ENCODE measurements at places on chromosomes 1 and 21.

GRCh38 chr21:34534522-34534921 is 22.5 kb upstream of the KCNE1 start:
- DNase-seq, result no peak

- peak; percentile 40 for DNase-seq
Observed at GRCh38 chr21:45982092-45982757, 655 bp downstream of the COL6A1 start.

DNA sequence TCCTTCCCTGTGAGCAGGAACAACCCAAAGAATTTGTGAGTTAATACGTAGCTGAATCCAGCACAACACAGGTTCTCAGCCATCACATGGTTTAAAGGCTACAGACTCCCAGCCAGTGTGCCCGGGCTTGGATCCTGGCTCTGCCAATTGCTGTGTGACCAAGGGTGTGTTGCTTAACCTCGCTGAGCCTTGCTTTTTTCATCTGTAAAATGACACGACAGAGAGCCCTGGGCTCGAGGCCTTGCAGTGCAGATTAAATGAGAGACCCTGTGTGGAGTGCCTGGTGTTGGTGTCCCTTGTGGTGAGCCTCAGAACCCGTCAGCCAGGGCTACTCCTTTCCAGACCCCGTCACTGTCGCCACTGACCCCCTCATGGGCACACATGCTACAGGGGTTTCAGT is 39.4 kb downstream of the CHAF1B start:
- no peak for DNase-seq

GRCh38 chr1:186736971-186737685 is 56.9 kb upstream of the PTGS2 start:
- DNase-seq, result no peak

GRCh38 chr1:218351391-218352074 is 6.4 kb downstream of the TGFB2 start:
- DNase-seq, result no peak

DNA sequence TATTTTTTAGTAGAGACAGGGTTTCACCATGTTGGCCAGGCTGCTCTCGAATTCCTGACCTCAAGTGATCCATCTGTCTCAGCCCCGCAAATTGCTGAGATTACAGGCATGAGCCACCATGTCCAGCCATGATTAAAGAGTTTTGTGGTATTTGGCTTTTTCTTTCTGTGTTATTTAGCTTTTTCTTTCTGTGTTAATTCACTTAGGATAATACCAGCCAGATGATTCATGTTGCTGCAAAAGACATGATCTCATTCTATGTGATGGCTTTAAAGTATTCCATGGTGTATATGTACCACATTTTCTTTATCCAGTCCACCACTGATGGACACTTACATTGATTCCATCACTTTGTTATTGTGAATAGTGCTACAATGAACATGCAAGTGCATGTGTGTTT is 1135.2 kb downstream of the AMY1C start:
- DNase-seq, result no peak

DNA sequence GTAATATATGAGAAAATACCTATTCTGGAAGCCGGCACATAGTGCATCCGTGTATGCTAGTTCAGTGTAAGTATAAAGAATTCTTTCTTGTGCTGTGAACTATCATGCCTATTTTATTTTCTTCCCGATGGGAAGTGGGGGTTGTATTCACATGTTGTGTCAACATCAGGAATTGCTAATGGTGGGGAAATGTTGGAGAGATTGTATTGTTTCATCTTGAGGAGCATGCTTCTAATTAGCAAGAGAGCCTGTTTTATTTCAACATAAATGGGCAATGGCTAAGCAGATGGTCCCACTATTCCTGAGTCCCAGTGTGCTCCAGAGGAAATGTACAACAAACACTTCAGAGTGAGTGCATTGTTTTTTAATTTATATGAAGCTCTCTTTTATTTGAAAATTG is 485.2 kb downstream of the PLPP3 start:
- no peak for DNase-seq

GRCh38 chr1:198775606-198776005 is 136.8 kb downstream of the PTPRC start:
- DNase-seq, result no peak

GRCh38 chr1:8871539-8871935 is 6.9 kb downstream of the ENO1 start:
- no peak for DNase-seq

GRCh38 chr1:87218618-87219017 is 110.1 kb upstream of the LMO4 start:
- no peak for DNase-seq

- no peak for DNase-seq
Observed at GRCh38 chr1:80293818-80294217, 1287.3 kb upstream of the ADGRL4 start.

- no peak for DNase-seq
Observed at GRCh38 chr1:203177470-203178039, 1.9 kb upstream of the MYBPH start.

DNA sequence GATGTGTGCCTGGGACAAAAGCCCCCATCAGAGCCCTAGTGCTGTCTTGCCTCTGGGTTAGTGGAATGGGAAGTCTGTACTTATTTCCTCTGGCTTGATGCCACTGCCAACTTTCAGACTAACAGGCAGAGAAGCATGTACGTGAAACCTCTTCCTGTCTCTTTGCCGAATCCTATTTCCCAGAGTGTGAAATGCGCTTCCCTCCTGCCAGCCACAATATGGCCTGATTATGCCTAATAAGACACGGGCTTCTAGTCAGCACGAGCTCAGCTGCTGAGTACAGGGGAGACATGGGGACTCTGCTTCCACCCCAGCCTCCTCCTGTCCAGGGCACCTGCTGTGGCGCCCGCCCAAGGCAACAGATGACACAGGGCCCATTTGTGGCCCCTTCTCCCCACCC is 111.4 kb downstream of the KCND3 start:
- DNase-seq, result no peak

- peak; percentile 2 for DNase-seq
Observed at GRCh38 chr1:186880982-186881381, 52.2 kb downstream of the PLA2G4A start.

- no peak for DNase-seq
Observed at GRCh38 chr1:78224861-78225552, 179.2 kb downstream of the GIPC2 start.

GRCh38 chr1:113818578-113818977 is 6.3 kb upstream of the RSBN1 start:
- DNase-seq, result no peak

GRCh38 chr1:165882168-165882837 is 54.9 kb downstream of the UCK2 start:
- no peak for DNase-seq

DNA sequence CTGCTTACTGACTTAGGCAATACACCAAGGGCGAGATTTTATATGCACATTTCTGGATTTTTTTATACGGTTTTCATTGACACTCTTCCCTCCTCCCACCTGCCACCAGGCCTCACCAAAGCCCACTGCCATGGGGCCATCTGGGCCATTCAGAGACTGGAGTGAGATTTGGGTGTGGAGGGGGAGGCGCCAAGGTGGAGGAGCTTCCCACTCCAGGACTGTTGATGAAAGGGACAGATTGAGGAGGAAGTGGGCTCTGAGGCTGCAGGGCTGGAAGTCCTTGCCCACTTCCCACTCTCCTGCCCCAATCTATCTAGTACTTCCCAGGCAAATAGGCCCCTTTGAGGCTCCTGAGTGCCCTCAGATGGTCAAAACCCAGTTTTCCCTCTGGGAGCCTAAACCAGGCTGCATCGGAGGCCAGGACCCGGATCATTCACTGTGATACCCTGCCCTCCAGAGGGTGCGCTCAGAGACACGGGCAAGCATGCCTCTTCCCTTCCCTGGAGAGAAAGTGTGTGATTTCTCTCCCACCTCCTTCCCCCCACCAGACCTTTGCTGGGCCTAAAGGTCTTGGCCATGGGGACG is 57.9 kb downstream of the LACTBL1 start:
- DNase-seq, result no peak

GRCh38 chr1:241423541-241424479 is 66.8 kb upstream of the RGS7 start:
- DNase-seq, result peak; percentile 62

- peak; percentile 58 for DNase-seq
Observed at GRCh38 chr1:32774950-32775634, 42.1 kb downstream of the YARS1 start.

DNA sequence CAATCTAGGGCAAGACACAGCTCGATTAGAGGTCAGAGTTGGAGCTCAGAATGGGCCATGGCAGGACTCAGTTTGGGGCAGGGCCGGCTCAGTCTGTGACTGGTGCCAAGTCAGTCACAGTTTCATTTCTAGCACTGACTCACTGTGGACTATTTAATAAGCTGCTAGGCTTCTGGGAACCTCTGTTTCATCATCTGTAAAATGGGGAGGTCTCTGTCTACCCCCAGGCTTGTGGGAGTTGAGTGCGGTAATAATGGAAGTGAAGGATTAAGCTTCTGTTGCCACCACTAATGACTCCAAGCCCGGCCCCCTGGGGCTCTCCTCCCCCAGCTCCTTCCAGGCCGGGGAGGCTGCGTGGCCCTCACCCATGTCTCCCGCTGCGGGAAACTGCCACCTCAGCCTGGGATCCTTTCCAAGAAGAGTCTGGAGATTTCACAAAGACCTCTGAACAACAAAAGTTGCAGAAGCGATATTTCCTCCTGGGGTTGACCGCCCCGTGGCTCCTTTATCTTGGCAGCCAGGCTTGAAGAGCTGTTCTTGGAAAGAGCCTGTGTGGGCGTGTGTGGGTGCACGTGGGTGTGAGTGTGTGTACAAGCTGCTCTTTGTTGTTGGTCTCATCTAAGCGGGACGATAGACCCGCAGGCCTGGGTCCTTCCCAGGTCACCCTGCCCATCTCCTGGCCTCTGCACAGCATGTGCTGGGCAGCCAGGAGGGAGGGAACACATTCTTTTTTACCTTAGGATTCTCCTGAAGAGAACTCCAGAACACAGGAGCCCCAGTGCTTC is 29.1 kb downstream of the KNCN start:
- DNase-seq, result peak; percentile 75

DNA sequence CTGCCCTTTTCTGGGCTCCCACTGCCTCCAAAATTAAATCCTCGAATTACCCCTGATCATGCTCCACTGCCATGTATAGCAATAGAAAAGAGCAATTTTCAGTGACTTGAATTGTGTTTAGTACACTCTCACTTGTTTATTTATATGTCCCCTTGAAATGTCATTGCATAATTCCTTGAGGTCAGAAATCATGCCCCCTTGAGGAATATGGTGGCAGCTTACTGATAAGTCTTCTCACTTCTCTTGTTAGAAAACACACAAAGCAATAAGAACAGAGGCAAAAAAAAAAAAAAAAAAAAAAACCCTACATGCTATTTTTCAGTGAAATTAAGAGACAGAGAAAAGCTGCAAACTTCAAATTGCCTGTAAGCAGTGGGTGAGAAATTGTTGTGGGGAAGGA is 37.5 kb downstream of the GPR88 start:
- DNase-seq, result no peak

- DNase-seq, result peak; percentile 28
Observed at GRCh38 chr1:54994355-54994990, 4.3 kb upstream of the BSND start.

DNA sequence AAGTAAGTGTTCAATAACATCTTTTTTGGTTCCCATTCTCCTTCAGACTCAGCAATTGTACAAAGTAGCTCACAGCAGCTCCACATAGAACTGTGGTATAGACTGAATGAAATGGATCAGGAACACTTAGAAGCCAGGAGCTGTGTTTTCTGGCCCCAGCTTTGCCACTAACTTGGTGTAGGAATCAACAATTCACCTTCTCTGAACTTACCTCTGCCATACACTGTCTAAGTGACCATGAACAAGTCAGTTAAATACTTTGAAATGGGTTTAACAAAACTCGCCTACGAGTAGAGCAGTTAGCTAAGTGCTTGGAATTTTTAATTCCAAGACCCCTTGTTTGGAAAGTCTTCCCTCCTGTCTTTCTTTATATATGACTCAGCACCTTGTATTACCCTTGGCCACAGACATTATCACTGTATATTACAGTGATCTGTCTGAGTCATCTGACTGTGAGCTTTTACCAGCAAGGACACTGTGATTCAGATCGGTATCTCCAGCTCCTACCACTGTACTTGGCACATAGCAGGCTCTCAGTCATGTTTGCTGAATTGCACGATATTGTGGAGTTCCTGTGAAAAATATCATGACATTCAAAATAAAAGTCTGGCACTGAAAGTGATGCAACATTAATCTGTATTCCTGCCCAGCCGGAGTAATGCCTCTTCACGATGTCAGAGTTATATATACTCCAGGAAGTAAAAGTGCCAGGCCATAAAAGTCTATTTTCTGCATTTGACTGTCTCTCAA is 101.7 kb upstream of the BEND5 start:
- no peak for DNase-seq

DNA sequence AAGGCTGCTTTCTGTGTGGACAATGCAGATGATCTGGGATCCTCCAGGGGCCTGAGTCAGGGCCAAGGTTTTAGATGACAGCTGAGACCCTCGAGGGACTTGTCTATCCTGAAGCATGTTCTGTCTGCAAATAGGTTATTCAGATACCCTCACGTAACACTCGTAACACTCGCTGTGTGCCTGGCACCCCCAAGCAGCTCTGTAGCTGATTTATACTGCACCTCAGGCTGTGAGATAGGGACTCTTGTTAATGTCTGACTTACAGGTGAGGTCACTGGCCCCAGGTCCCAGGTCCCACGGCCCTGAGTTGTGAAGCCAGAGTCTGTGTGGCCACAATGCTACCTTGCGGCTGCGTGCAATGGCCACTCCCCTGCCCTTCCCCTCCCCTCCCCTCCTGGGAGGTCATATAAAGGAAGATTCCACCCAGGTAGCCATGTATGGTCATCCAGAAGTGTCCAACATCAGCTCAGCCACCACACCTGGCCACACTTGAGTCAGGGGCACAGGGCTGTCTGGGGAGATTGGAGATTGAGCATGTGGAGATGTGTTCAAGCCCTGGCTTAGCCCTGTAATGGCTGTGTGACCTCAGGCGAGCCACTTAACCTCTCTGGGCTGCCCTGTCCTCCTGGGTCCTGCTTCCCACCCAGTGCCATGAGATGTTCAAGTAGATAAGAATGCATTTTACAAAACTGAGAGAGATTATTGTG is 687.7 kb downstream of the MATN1 start:
- DNase-seq, result peak; percentile 13

DNA sequence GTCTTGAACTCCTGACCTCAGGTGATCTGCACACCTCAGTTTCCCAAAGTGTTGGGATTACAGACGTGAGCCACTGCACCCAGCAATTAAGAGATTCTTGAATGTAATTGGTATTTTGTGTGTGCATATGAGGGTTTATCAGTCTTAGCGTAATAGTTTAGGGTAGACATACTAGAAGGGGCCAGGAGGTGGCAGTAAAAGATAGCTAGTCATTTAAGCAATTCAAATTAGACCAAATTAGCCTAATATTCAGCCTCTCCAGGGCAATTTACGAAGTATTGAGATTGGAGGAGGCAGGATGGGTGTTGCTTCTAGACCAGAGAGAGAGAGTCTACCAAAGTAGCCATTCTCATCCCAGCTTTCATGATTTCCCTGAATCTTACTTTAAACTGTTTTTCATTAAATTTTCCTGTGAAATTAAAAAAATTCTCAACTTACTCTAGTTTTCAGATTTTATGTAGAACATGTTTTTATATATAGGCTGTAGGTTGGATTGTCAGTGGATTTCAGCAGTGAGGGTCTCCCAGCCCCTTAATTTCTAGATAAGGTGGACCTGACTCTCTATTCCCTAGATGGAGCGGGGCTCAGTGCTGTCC is 119.7 kb downstream of the HHAT start:
- DNase-seq, result no peak

GRCh38 chr1:34885405-34886247 is 26.1 kb upstream of the SMIM12 start:
- peak; percentile 66 for DNase-seq

- no peak for DNase-seq
Observed at GRCh38 chr1:201180901-201181300, 9.7 kb upstream of the IGFN1 start.

Measured in kidney (tissue), 22 donors.